ENCODE measurements at places on chromosomes 12 and 14. TPM values are rescaled to one million over a fixed set of nuclear protein-coding genes. Genes with fewer than 3 reads are reported as not detected.
A peak's percentile ranks its signal among the peaks of the same experiment; 100 is the strongest.

The STAC3 gene
- total RNA-seq, result 1.8 TPM

The MMP17 gene
- total RNA-seq, result 14.6 TPM

The PLA2G1B gene
- total RNA-seq, result 0.67 TPM

The PLD4 gene
- total RNA-seq, result 0.91 TPM

The TBC1D30 gene
- 2.7 TPM for total RNA-seq

The PRPH gene
- 0.34 TPM for total RNA-seq

The HOXC6 gene
- 21.4 TPM for total RNA-seq

The RAB35 gene
- total RNA-seq, result 16.9 TPM

The B4GALNT3 gene
- total RNA-seq, result 1.9 TPM

The TMEM30B gene
- total RNA-seq, result 35.3 TPM

The AMIGO2 gene
- total RNA-seq, result 29.0 TPM

The ESRRB gene
- total RNA-seq, result not detected

DNA sequence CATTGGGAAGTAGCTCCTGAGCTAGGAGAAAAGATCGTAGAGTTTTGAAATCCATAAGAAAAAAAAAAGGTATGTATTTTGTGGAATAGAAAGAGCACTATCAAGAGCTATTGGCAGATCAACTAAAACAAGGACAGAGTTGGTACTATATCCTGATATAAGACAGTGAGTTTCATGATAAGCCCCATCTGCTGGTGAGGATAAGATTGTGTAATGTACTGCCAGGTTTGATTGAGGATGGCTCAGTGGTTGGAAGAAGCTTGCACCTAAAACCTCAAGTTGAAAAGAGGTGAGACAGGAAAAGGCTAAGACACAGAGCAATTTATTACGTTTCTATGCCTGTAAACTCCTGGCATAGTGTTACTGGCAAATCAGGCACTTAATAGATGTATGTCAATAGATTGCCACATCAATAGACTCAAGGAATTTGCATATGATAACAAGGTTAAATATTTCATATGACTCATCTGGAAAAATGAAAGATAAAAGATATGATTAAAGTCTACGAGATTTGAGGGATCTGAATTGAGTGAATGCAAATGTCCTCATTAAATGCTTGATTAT is 525.6 kb downstream of the FLRT2 start:
- DNase-seq, result no peak

- no peak for DNase-seq
Observed at GRCh38 chr12:55780685-55781084, 36.8 kb downstream of the SARNP start.

DNA sequence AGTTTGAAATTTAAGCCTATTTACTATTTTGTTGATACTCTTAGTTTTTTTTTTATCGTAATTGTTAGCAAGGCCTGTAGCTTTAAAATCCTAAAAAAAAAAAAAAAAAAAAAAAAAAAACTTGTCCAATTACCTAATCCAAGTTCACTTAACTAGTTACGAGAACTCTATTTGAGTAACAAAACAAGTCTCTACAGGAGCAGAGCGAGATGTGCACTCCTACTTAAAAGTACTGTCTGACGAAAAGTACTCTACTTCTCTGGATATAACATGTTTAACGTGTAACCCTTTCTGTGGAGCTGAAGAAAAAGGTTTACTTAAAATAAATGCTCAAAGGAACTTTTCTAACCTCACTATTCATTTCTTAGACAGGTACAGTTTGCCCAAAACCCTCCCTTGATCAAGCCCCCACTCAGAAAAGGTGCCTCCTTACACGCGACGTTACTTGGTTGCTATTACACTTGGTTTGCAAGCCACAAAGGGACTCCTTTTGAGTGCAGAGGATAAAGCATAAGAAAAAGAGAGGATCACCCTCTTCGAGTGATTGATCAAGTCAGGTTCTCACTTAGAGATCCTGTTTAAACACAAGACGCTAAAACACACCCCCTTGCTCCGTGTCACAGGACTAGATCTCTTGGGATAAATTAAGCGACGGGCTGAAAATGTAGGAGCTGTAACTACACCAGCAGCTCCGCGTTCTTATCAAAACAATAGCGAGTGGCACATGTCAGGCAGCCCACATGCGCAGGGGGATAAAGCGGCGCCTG is 2.2 kb downstream of the BAZ1A start:
- no peak for DNase-seq

DNA sequence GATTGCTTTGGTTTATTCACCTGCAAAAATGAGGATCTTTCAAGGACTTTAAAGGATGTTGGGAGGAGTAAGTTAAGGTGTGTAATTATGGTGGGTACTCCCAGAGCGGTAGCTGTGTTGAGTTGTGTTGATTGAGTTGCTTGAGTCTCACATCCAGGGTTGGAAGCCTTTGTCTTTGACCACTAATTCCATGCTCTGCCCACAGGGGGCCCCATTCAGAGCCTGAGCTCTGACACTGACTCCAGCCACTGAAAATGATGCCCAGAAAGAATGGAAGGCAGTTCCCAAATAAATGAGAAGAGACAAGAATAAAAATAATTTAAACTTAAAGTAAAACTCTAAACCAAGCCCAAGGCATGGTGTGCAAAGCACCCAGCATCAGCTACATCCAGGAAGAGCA is 237.4 kb upstream of the PWP1 start:
- no peak for DNase-seq

DNA sequence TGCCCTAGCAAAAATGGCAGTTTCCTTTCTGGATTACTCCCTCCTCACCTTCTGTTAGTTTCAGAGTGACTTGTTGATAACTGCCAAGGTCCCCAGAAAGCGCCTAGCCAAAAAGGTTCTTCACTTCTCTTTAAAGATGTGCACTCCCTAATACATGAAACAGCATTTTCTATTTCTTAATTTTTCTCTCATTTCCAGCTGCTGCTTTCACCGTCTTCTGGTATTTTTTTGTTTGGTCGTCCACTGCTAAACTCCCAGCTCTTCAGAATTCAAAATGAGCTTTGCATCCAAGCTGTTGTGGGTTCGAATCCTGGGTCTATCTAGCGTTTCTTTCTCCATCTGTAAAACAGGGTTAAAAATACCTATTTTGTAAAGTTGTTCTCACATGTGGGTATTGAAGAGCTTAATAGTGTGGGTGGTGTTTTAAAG is 397 bp upstream of the BORCS5 start:
- DNase-seq, result no peak

- DNase-seq, result peak; percentile 88
Observed at GRCh38 chr12:52032446-52032803, 18.8 kb upstream of the NR4A1 start.

GRCh38 chr12:65894624-65895390 is 70.5 kb downstream of the HMGA2 start:
- DNase-seq, result no peak

DNA sequence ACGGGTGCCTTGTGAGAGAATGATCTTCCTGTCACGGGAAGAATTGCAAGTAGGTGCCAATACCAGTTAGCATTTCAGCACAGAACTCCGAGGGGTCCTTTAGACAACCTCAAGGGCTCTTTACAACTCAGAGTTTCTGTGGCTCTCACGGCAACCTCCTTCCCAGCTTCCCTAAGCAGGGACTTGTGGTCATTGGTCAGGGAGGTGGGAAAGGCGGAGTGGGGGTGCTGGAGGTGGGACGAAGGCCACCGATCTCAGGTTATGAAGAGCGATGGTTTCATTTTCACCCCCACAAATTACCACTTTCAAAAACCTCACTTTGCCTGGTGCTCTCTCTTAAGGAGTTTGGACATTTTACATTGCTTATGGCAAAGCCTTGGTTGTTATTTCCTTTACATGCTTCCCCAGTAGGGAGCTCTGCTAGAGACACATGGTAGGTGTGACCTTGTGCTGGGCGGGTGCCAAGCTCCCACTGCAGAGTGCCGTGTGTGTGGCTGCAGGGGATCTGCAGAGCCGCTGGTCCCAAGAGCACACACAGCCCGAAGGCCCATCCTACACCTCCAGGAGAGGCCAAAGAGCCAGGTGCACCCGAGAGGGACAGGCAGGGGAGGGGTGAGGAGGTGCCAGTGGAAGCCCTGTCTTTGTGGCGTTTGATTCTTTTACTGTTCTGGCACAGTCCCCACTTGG is 21.4 kb downstream of the BCL2L14 start:
- no peak for DNase-seq

DNA sequence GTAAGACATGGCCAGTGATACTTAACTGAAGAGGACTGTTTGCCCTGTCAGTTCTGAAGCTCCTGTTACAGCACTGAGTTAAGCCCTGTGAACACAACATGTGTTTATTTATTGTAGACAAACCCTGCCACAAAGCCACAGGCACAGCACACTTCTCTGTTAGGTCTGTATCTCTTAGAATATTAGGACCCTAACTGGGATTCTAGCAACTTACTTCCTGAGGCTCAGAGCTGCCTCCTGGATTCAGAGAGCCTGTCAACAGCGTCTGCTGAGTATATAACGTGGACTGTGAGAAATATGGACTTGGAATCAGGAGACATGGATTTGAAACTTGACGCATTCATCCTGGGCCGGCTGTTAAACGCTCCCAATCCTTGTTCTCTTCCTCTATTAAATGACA is 135.0 kb upstream of the HIF1A start:
- no peak for DNase-seq

DNA sequence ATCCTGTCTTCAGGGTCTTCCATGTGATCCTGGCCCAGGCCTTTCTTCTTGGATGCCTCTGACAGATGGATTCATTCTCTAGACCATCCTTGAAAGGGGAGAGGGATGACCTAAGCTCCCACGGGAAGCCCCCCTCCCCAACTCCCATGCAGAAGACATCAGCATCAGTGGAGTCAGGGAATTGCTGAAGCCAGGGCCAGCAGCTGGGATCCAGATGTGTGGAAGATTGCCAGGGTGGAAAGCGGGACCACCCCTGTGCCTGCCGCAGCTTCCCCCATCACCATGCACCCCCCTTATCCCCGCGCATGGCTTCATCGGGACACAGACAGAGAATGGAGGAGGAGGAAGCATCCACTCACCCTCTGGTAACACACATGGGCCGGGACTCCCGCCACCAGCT is 183.6 kb upstream of the PRMT8 start:
- no peak for DNase-seq

DNA sequence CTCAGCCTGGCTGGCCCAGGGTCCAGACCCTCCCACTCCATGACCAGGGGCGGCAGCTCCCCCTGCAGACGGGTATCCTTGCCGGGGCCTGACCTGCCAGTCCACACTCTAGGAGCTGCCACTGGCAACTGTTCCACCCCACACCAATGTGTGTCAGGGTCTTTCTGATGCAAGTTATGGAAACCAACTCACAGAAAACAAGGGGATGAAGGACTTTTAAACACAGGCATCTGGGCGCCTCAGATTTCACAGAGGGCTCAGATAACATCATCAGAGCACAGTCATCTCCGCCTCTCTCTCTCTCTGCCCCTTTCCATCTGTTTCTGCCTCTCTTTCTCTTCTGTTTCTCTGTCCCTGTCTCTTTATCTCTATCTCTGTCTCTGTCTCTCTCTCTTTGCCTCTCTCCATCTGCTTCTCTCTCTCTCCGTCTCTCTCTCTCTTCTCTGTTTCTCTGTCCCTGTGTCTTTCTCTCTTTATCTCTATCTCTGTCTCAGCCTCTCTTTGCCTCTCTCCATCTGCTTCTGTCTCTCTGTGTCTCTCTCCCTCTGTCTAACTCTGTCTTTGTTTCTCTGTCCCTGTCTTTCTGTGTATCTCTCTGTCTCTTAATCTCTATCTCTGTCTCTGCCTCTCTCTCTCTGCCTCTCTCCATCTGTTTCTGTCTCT is 67.4 kb upstream of the FBRSL1 start:
- DNase-seq, result no peak

- no peak for DNase-seq
Observed at GRCh38 chr12:50725011-50725942, 38.6 kb upstream of the ATF1 start.

GRCh38 chr12:78331181-78331580 is 500.5 kb downstream of the NAV3 start:
- no peak for DNase-seq

GRCh38 chr14:69398818-69399210 is 322 bp downstream of the SLC39A9 start:
- DNase-seq, result no peak

GRCh38 chr14:94977016-94977415 is 180.3 kb downstream of the DICER1 start:
- no peak for DNase-seq

- no peak for DNase-seq
Observed at GRCh38 chr14:57918791-57919190, 52.9 kb upstream of the SLC35F4 start.

DNA sequence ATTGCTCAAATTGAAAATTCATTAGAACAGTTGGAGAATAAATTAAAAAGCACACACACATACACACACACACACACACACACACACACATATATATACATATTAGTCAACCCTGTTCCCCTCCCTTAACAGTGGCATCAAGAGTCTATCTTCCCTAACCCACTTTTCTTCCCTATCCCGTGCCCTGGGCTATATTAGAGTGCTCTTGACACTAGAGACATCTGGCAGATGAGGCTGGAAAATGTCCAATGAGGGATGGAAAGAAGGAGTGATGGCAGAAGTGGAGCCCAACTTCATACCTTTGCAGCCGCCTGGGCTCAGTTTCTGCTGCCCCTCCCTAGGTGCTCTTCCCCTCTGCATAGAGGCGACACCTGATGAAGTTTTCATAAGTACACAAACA is 172.4 kb upstream of the NUDT4 start:
- no peak for DNase-seq

- no peak for DNase-seq
Observed at GRCh38 chr12:51746416-51746815, 102.1 kb downstream of the FIGNL2 start.

GRCh38 chr12:14185427-14186192 is 179.9 kb upstream of the ATF7IP start:
- no peak for DNase-seq

DNA sequence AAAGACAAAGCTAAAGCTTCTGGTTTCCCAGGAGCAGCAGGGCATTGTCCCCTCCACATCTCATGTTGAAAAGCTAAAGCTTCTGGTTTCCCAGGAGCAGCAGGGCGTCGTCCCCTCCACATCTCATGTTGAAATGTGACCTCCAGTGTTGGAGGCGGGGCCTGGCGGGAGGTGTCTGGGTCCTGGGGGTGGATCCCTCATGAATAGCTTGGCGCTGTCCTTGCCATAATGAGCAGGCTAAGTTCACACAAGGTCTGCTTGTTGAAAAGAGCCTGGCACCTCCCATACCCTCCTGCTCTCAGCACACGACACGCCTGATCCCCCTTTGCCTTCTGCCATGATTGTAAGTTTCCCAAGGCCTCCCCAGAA is 123.7 kb downstream of the PIWIL1 start:
- DNase-seq, result no peak

DNA sequence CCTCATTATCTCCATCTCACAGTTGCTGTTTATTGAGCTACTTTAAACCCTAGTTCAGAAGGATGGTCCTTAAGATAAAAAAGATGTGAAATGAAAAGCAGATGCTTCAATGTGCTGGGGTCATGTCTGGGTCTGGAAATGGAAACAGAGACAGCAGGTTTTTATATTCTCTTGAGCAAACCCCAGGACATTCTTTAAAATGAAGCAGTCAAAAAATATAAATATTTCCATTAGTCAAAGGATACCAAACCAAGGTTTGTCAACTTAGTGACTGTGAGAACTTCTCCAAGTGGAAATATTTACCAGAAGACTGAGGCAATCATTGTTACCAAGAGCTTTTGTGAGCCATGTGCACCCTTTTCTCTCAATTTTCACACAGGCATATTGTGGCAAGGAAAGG is 102.5 kb upstream of the DIO2 start:
- no peak for DNase-seq

- no peak for DNase-seq
Observed at GRCh38 chr14:84375235-84375634, 1154.7 kb upstream of the FLRT2 start.

Data from ovary (tissue), 10 donors.